ENCODE measurements at places on chromosomes 12 and 14.

DNA sequence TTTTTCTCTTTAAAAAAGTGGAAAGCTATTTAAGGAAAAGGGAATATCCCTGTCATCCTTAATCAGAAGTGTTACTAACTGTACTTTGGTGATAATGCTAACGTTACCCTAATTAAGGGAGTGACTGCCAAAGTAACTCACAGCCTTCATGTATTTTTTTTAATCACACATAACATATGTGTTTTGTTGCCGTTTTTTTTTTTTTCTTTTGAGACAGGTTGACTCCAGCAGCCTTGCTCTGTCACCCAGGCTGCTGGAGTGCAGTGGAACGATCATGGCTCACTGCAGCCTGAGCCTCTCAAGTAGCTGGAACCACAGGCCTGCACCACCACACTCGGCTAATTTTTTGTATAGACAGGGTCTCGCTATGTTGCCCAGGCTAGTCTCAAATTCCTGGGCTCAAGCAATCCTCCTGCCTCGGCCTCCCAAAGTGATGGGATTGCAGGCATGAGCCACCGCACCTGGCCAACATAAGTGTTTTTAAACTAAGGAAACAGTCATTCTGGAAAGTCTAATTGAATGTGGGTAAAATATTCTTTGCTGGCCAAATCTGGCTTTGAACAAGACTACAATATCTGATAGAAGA is 56.5 kb downstream of the HECTD4 start:
- no peak for DNase-seq

DNA sequence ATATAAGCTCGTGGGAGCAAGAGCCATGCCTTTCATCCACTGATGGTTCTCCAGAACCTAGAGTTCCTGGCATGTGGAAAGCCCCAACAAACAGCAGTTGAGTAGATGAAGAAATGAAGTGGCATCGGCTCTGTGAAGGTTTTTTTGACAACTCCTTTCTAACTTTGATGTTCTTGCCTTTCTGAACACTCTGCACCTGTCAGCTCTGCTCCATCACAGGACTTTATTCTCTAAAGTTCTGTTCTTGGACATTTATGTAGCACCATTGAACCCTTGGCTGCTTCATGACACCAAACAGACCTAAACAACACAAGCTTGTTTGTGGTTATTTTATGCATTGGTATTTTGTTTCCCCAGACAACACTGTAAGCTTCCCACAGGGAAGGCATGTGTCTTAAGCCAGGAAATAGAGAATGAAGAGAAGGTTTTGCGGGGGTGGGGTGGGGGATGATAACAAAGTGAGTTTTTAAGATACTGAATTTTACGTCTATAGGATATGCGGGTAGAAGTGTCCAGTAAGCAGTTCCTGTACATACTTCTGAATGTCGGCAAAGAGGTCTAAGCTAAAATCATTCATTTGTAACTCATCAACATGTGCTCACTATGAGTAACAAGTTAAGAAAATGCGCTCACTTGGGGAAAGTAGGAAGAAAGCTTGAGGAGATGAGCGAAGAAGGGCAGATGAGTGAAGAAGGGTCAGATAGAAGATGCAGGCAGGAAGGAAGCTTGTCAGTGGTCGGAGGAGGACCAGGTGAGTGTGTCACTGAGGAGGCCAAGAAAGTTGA is 146.0 kb upstream of the PLEKHG7 start:
- DNase-seq: no peak

DNA sequence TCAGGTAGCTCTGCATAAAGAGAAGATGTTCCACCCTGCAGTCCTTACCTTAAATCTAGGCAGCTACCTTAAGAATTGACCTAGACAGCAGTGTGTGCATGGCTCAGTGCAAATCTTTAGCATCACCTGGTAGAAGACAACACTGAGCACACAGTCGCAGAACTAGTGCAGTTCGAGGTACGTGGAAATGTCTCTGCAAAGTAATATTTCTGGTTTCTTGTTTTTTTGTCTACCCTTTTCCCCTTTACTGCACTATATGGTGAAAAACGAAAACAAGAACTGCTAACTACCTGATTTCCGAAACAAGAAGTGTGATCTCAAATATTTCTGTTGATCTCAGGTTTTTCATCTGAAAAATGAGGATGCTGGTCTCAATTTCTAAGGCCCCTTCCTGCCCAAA is 82.5 kb downstream of the ETV6 start:
- no peak for DNase-seq

GRCh38 chr12:64480148-64480547 is 28.2 kb downstream of the TBK1 start:
- no peak for DNase-seq

DNA sequence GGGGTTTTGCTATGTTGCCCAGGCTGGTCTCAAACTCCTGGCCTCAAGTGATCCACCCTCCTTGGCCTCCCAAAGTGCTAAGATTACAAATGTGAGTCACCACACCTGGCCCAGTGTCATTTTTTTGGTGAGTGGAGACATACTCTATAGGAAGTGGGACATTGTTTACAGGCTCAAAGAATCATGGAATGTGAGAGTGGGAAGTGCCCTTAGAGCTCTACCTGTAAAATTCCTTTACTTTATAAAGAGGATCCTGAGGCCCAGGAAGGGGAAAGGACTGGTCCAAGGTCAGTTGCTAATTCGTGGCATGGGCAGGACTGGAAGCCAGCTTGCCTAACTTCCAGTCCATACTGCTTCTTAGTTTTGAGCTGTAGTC is 8.7 kb upstream of the ADCK1 start:
- no peak for DNase-seq

GRCh38 chr14:61174987-61175386 is 106.2 kb downstream of the TMEM30B start:
- DNase-seq: no peak

- no peak for DNase-seq
Observed at GRCh38 chr12:13367973-13368372, 171.4 kb downstream of the EMP1 start.

DNA sequence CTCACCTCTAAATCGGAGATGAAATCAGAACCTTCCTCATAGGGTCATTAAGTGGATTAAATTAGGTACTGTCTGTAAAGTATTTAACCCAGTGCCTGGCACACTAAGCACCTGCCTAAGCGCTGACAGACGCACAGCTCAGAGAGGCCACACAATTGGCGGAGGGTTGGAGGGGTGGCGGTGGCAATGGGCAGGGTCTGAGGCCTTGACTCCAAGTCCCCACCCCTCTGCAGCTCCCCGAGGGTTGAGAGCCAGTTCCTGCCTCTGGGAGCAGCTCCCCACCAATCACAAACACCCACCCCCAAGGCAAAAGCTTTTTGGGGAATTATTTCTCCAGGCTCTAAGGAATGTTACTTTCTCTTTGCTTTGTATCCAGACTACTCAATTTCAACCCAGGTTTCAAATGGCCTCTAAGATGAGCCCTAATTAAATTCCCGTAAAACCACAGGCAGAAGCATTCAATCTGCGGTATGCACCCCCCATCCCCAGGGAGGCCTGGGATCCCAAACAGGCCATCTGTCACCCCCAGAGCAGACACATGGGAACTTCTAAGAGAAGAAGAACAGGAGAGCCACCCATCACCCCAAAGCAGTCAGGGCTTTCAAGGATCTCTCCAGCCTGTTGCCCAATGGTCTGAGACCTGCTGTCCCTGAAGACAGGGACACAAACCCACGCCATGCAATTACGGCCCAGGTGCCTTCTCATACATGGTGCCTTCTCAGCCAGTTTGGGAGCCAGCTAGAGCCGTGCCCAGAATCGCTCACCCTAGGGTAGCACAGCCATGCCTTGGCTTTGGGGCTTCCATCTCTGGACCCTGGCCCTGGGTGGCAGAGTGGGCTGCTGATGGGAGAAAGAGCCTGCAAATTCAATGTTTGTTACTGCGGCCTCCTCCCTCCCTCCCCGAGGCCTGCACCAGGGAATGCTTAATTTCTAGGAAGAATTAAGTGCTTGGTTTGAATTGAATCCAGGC is 66.1 kb downstream of the CHGA start:
- no peak for DNase-seq

- DNase-seq: no peak
Observed at GRCh38 chr14:69666112-69666511, 54.7 kb downstream of the SUSD6 start.

DNA sequence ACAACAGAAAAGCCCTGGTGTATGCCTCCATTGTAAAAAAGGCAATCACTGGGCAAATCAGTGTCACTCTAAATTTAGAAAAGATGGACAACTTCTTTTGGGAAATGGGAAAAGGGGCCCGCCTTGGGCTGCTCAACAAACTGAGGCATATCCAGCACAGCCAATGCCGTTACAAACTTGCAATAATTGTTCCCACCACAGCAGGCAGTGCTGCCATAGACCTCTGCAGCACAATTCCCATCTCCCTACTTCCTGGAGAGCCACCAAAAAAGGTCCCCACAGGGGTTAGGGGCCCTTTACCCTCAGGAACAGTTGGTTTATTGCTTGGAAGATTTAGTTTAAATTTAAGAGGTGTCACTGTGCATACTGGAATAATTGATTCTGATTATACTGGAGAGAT is 16.4 kb upstream of the OR8S1 start:
- no peak for DNase-seq

DNA sequence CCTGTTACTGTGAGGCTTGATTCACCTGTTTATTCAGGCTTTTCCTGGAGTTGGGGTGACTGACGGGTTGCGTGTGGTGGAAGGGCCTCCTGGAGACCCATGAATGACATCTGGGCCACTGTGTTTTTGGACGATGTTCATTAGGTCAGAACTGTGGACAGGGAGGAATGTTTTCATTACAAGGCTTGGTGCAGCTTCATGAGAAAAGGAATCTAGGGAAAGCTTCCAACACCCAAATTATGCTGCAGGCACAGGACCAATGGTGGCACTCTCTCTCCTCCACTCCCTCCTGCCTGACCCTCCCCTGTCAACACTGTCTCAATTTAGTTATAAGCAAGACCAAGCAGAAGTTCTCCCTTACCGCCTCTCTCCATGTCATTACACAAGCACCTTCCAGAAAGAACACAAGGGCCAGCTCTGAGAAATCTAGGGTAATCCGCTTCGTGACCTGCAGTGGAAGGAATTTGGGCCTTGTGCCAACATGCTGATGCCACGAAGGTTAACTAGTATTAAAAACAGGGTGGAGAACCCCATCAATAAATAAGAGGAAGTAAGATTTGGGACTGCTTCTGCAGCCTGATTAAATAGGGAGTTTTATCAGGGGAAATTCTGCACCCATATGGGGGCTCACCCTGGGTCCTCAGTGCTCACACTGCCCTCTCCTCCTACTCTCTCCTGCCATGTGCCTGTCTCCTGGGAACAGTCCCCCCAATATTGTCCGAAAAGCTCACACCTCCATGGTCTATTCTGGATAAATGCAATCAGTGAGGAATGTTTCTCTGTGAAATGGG is 200.3 kb downstream of the KTN1 start:
- DNase-seq: no peak

DNA sequence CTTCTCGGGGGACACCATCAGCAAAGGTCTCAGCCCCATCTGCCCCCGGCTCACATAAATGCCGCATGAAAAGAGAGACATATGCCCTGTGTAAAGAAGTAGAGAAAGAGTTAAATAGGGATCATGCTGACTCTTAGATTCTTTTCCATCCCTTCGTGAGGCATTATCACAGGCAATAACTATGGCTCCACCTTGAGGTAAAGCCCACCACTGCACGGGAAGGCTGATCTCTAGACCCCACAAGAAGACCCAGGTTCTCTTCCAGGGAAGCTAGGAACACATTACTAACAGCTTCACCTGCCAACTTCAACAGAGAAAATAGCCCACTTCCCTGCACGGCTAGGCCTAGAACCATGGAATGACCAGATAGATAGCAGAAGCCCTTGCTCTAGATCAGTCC is 14.1 kb upstream of the NOP2 start:
- DNase-seq: no peak

GRCh38 chr12:1916371-1917171 is 1.9 kb downstream of the CACNA2D4 start:
- no peak for DNase-seq

DNA sequence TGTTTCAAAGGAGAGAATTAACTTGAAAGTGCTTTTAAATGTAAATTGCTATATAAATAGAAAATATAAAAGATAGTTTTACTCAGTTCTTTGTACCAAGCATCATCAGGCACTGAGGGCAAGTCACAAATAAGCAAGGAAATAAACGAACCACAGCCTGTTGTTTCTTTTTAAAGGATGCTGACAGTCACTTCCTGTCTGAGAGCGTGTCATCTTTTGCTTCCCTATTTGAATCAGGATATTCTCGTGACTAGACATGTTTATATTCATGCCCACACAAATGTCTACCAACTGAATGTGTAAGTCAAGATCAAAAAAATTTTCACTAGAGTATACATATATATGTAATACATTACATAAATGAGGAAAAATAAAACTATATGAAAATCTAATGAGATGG is 31.4 kb upstream of the SLC2A13 start:
- DNase-seq: no peak

DNA sequence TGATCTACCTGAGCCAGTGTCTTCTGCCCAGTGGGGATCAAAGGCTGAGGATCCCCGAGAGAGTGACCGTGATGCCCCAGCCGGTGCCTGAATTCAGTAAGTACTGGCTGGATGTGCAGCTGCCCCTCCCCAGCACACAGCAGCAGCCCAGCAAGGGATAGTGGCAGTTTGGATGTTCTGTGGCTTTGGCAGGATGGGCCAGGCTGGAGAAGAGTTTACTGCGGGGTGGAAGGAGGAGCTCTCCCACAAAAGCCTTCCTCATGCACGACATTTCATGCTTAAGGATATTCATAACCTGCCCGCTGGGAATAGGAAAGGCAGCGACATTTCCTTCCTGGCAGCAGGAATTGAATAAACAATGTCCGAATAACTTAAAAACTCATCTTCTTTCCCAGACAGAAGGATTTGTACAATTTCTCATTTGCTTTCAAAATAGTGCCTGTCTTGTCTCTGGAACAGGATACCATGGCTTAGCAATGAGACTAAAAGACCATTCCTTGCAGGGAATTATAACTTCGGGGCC is 135.6 kb upstream of the PRMT8 start:
- DNase-seq: no peak

GRCh38 chr12:65603438-65604351 is 220.6 kb upstream of the HMGA2 start:
- DNase-seq: no peak

DNA sequence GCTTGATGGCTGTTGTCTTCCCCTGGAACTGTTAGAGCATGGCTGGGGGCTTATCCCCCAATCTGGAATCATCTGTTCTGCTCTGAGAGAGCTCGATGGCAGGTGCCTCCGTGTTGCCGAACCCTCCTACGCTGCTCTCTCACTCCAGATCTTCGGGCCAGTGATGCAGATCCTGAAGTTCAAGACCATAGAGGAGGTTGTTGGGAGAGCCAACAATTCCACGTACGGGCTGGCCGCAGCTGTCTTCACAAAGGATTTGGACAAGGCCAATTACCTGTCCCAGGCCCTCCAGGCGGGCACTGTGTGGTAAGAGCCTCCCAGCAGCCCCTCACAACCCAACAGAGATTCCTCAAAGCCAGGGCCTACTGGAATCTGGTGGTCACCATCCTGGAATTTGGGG is 33.0 kb downstream of the ALDH2 start:
- no peak for DNase-seq

DNA sequence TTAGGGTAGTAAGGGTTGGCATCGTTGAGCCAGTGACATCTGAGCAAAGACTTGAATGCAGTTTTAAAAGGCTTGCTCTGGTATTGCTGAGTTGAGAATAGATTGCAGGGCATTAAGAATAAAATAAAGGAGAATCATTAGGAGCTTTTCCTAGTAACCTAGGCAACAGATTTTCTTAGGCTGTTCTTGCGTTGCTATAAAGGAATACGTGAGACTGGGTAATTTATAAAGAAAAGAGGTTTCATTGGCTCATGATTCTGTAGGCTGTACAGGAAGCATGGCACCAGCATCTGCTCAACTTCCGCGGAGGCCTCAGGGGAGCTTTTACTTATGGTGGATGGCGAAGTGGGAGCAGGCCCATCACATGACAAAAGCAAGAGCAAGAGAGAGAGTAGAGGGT is 97.4 kb downstream of the RAD51B start:
- no peak for DNase-seq

Measured in stimulated activated CD4-positive, alpha-beta T cell treated with anti-CD3 and anti-CD28 coated beads, TNF-alpha, amount 100 ng/mL, for 1 hour (primary cell).